ENCODE measurements at places on chromosomes 12 and 14.
A peak's percentile ranks its signal among the peaks of the same experiment; 100 is the strongest.

GRCh38 chr14:77488558-77488957 is 10.1 kb downstream of the ISM2 start:
- no peak for DNase-seq

- no peak for DNase-seq
Observed at GRCh38 chr14:67944605-67945004, 125.0 kb downstream of the RAD51B start.

GRCh38 chr14:50055461-50056228 is 60.7 kb downstream of the VCPKMT start:
- no peak for DNase-seq

DNA sequence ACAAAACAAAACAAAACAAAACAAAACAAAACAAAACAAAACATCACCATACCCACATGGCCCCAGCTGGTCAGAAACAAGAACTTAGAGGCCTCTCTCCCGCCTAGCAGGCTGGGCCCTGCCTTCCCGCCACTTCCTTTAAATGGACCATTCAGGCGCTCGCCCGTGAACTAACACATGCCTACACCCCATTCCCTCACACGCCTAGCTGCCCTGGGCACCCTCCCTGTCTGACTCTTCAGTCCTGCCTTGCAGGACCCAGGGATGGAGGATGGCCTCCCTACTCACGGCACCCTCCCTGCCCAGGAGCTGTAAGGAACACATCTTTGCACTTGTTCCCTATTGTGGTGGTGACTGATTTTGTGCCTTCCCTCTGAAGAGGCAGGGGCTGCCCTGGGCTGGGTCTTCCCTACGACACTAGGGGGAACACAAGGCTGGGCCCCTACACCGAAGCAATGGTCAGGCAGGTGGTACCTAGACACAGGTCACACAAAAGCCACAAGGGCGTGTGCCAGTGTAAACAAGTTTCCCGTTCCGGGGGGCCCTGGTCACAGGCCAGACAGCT is 21.5 kb downstream of the P2RX2 start:
- no peak for DNase-seq

- no peak for DNase-seq
Observed at GRCh38 chr12:50745861-50746260, 18.0 kb upstream of the ATF1 start.

DNA sequence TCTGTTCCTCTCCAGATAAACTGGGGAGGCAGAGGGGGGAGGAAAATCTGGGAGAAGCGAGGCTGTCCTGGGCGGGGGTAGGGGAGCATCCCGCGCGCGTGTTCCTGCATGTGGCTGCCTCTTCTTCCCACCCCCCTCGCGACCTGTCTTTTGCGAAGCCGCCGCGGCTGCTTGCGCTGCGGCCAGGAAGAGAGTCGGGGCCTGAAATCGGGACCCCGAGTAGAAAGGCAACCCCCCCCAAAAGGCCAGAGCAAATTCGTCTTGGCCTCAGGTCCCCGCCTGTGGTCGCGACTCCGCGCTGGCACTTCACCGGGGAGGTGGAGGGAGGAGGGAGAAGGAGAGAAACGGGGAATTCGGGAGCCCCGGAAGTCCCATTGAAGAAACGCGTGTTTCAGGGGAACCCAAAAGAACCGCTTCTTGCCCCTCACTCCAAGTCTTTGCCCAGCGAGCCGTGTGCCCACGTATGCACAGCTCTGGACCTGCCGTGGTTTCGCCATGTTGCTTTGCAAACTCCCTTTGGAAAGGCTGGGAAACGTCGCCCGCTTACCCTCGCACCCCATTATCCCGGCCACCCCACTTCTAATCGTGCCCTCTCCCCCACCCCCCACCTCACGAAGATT is 944 bp downstream of the CCND2 start:
- no peak for DNase-seq

DNA sequence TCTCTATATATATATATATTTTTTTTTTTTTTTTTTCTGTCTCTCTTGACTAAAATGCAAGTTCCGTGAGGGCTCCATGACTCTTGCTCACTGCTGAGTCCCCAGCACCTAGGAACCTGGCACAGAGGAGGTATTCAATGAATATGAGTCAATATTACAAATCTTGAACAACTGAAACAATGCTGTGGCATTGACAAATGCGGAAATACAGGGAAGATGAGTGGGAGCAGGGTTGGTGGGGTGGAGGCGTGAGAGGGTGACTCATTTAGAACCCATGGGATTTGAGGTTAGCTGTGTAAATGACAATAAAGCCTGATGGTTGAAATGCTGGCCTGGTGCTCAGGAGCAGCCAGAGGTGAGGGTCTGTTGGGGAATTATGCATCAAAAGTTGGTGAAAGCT is 121.7 kb upstream of the FUT8 start:
- no peak for DNase-seq

GRCh38 chr12:12018454-12018853 is 52.3 kb upstream of the BCL2L14 start:
- DNase-seq: no peak

- peak; percentile 35 for DNase-seq
Observed at GRCh38 chr14:89139404-89140247, 277.4 kb downstream of the FOXN3 start.

DNA sequence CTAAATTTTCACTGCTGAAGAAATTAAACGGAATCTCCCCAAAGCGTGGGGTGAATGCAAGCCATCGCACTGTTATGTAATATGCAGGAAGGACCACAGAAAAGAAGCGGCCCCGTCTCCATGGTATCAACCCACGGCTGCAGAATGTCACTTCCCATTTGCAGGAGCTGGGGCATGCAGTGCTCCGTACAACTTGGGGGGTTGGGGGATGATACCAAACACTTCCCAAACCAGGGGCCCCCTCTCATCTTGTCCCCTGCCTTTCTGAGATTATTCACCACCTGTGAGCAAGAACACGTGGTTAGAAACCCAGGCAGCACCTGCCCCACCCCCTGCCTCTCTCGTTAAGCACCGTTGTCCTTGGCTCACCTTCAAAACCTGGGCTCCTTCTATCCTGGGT is 505.1 kb upstream of the TMEM132C start:
- DNase-seq: no peak

DNA sequence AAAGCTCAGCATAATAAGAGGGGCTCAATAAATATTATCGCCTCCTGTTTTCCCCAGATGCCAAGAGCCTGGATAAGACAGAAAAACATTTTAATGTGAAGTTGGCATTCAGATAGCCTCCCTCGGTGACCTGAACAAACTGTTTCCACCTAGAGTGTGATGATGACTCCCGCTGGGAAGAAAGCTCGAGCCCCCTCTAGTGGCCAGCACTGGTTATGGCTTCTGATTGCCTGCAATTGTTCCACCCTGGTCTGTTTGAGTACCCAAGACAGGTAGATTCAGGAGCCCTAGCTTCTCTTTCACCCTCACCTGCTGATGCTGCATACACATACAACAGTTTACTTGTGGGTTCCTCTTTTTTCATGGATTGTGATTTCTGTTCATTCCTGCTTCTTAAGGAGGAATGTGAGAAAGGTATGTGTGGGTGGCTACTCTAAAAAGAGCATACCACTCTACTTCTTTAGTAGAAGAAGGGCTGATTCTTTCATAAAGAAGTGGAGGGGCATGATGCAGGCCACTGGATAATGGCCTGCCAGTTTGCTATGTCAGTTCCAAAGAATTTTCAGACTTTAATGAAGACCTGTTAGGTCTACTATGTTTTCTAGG is 6.4 kb downstream of the ERG28 start:
- DNase-seq: peak; percentile 85

DNA sequence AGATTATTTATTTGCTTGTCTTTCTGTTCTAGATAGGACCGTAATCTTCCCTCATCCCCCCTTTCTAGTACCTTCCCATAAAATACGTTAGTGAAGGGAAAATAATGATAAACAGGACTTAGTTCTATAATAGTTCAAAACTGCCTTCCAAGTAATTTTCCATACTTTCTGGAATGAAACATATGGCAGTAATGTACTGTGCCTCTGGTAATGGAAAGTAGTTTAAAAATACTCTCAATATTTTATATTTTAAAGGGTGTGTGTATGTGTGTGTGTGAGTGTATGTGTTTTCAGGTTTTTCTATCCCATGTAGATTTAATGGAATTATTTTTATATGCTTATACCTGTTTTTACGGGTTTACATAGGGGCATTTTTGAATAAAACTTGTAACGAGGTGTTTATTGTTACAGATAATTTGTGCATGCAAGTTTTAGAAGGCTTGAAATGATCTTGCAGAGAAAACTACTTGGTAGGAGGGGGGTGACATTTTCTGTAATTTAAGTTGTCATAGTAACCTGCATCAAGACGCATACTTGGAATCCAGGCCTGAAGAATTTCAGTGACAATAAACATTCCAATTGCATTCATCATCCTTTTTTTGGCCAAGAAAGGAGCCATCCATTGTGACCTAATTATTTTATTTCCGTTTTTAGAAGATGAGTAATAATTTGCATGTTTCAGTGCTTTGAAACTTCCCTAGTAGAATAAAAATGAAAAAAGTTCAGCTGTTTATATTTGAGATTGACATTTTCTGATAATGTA is 38.9 kb downstream of the RASSF8 start:
- DNase-seq: no peak

DNA sequence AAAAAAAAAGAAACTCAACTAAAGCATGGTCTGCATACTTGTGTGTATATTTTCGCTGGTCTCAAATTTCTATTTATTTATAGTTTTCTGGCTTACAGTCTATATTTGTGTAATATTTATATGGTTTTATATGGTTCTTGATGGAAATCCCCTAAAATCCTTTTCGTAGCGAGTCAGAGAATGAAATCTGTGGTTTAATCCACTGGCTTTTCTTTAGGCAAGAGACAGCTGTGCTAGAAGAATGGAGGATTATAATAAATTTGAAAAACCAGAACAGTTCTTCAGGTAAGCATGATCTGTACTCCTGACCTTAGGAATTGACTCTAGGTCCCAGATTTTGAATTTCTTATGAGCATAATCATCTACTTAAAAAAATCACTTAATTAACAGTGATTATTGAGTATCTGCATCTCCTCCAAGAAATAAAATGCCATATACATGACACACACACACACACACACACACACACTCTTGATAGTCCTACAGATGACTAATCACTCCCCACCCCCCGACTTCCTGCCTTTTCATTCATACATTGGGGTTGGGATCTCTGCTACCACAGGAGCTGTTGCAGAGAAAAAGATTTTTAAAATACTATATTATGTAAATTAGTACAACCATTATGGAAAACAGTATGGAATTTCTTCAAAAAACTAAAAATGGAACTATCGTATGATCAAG is 113.4 kb downstream of the CRADD start:
- DNase-seq: no peak

- DNase-seq: no peak
Observed at GRCh38 chr12:118055144-118055557, 5.8 kb downstream of the WSB2 start.

- no peak for DNase-seq
Observed at GRCh38 chr12:39127401-39127800, 222.0 kb upstream of the CPNE8 start.

- no peak for DNase-seq
Observed at GRCh38 chr14:105477660-105478397, 3.2 kb downstream of the CRIP2 start.

- DNase-seq: no peak
Observed at GRCh38 chr12:8948701-8949341, 624 bp downstream of the M6PR start.

DNA sequence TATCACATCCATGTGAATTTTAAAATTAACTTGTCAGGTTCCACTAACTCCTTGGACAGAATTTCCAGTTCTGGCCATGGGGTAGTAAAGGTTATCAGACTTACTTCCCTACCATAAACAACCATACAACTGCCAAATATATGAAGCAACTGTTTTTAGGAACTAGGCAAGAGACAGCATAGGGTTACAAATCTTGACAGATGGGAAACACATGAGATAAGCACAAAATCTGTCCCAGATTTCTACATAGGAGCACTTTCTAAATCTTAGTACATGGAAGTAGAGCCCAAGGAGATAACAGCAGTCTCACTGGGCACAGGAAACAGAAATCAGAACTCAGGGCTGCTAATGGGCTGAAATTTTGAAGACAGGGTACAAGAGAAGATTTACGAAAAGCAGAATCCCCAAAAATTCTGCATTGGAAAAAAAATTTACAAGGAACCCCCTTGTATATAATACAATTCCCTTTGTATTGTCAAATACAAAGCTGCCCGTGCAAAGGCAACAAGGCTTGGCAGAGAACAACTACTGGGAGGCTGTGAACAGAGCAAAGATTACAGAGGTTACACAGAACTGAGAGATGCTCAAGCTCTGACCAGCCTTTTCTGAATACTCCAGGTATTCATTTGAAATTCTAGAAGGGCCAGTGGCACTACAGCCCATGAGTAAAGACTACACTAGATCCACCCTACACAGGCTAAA is 43.2 kb downstream of the GALNT4 start:
- DNase-seq: no peak

DNA sequence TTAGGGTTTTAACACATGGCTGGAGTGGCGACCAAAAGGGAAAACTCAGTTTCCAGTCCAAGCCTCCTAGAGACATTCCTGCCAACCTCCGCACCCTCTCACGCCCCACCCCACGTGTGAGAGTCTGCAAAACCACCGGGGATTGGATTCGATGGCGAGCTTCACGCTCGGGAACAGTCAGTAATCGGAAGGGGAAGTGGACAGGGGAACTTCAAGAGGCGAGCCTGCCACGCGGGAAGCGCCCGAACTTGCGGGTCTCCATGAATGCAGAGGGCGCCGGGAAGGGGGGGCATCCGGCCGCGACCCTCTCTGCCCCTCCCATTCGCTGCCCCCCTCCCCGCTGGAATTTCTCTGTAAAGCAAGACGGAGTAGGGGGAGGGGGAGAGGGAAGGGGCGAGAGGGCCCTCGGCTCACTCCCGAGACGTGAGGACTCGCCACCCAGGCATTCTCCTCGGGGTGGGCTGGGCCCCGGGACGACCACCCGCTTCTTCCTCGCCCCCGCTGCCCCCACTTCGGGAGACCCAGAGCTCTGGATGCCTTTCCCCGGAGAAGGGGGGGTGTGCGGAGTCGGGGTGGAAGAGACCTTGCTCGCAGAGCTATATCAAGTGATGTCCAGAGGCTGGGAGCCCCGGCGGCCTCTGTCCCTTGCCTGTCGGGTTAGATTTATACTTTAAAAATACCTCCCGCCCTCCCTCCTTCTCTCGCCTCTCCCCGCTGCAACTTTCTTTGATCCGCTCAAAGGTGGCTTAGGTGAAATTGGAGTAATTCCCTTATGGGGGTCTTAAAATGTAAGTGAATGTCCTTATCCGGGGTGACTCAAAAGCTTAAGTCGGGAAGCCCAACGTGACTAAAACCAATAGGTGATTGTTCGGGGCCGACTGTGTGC is 2.5 kb upstream of the CCND2 start:
- no peak for DNase-seq

DNA sequence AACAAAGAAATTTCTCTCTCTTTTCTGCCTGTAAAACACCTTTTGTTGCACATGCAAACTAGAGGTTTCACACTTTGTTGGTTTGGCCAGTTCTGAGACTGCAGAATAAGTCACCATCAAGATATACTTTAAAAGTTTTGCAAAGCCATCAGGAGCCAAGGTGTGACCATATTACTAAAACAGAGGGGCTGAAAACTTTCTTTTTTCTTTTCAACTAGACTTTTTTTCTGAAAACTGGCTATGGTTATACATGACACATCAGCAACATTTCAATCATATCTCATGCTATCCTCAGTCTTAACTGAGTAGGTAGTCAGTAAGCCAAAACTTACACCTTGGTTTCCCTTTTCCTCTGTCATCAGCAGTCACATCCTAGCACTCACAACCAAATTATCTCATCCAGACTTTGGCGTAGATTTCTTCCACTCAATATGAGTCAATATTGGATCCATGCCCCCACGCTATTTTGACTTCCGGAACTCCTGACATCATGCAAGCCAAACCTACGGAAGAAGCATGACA is 4.1 kb upstream of the IFNG start:
- DNase-seq: no peak

GRCh38 chr12:64760808-64761573 is 1.8 kb upstream of the GNS start:
- no peak for DNase-seq

GRCh38 chr12:47721431-47721973 is 3.8 kb downstream of the ENDOU start:
- DNase-seq: no peak

Data from T47D (cell line).